ENCODE measurements at places on chromosomes 13 and 19. TPM values are rescaled to one million over a fixed set of nuclear protein-coding genes. Genes with fewer than 3 reads are reported as not detected.

Gene FBXO46
- 14.5 TPM for total RNA-seq

Gene ETFB
- 115 TPM for total RNA-seq

Gene ZNF558
- total RNA-seq: 32.8 TPM

GRCh38 chr13:46039411-46040182 lies 12.9 kb downstream of the ZC3H13 start:
- no peak for DNase-seq

- DNase-seq: no peak
Measured at GRCh38 chr13:20495087-20496023, 30.3 kb downstream of the CRYL1 start.

DNA sequence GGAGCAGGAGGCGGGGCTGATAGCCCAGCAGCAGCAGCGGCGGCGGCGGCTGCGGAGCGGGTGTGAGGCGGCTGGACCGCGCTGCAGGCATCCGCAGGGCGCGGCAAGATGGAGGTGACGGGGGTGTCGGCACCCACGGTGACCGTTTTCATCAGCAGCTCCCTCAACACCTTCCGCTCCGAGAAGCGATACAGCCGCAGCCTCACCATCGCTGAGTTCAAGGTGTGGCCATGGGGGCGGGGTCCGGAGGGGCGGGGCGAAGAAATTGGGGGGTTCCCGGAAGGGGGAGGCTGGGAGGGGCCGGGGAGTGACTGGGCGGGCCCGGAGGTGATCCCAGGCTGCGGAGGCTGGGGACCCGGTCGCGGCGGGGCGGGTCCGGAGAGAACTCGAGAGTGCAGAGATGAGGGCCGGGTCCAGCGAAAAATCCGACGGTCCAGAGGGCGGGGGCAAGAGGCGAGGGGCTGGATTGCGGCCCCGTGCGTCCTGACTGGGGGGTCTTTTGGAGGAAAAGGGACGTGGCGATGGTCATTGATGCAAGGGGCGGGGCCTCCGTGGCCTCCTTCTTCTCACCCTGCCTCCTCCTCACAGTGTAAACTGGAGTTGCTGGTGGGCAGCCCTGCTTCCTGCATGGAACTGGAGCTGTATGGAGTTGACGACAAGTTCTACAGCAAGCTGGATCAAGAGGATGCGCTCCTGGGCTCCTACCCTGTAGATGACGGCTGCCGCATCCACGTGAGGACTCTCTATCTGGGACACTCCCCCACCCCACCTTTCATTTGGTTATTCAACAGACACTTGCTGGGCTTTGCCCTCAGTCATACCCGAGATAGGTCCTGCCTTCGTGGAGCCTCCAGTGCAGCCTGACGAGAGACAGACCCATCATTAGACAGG lies at the start of gene TBCB:
TBCB (plus strand) TSS at position 16 of the 891 bp plus-strand sequence; CDS start at position 109, 93 bp downstream.
- peak; percentile 96 for DNase-seq

- DNase-seq: no peak
Measured at GRCh38 chr19:4556597-4557127, 2.8 kb downstream of the SEMA6B start.

GRCh38 chr19:35767288-35768081 lies 7.9 kb upstream of the ARHGAP33 start:
- DNase-seq: no peak

- DNase-seq: no peak
Measured at GRCh38 chr13:77740097-77740735, 42.7 kb downstream of the SLAIN1 start.

GRCh38 chr19:28397306-28397705 lies 815.6 kb downstream of the UQCRFS1 start:
- DNase-seq: no peak

DNA sequence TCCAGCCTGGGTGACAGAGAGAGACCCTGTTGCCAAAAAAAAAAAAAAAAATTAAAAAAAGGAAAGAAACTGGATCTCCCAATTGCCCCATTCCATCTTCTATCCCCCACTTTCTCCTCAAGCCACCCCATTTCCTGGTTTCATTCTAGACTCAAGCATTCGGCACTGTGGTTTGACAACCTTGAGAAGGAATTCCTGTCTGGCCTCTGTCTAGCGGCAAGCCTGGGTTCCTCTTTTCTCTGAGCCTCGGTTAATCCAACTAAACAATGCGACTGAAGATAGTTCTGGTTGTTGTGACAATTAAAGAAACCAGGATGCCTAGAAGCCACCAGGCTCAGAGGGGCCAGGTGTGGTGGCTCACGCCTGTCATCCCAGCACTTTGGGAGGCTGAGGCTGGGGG lies 3.3 kb upstream of the C3 start:
- DNase-seq: no peak
